ENCODE measurements at places on chromosomes 3 and 15.

GRCh38 chr15:86237111-86237500, 157.4 kb downstream of the AGBL1 start:
- DNase-seq, result no peak

DNA sequence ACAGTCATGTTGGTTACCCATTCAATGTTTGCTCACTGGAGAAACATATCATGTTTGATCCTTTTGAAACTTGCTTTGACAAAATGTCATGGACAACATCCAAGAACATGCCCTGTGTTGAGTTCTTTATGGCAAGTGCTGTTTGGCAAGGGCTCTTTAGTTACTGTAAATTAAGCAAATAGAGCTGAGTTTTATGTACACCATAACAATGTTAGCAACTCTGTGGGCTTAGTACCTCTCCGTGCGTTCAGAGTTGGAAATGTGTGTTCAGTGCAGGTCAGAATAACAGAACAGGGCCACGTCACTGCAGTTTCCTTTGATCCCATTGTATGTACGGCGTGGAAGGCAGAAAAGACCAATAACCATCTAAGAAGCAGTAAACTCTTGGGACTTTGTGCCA, 132.5 kb downstream of the MYRIP start:
- no peak for DNase-seq

GRCh38 chr3:151262871-151263525, 15.3 kb downstream of the P2RY14 start:
- no peak for DNase-seq

DNA sequence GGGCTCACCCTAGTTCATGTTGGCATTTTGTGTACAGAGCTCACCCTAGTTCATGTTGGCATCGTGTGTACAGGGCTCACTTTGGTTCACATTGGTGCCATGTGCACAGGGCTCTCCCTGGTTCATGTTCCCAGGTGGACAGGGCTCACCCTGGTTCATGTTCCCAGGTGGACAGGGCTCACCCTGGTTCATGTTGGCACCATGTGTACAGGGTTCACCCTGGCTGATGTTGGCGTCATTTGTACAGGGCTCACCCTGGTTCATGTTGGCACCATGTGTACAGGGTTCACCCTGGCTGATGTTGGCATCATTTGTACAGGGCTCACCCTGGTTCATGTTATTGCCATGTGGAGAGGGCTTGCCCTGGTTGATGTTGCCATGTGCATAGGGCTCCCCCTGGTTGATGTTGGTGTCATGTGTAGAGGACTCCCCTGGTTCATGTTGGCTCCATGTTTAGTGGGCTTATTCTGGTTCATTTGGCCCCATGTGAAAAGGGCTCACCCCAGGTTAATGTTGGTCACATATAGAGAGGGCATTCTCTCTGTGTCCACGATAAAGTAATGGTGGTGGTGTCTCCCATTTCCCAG, 31.7 kb upstream of the NR2C2 start:
- DNase-seq, result no peak

DNA sequence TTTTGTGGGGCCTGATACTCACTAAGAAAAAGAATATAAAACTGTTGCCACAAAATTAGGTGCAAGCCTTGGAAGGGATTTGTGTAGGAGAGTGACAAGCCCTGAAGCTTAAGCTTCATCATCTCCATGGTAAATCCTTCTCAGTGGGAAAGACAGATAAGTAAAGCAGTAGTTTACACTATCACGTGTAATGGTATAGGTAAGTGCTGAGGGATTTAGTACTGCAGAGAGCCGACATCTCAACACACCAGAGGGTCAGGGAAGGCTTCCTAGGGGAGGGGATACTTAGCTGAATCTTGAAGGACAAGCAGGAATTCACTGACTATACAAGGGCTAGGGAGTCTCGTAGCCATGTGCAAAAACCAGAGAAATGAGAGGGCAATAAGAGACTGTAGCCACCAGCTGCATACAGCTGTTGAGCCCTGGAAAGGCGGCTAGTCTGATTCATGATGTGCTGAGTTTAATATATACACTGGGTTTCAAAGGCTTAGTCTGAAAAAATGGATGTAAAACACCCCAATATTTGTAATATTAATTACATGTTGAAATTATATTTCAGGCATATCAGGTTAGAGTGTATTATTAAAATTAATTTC, 11.1 kb downstream of the SLC24A1 start:
- no peak for DNase-seq

GRCh38 chr3:65006300-65006739, 318.5 kb upstream of the ADAMTS9 start:
- DNase-seq, result no peak

- no peak for DNase-seq
Observed at GRCh38 chr15:73108676-73109075, 56.4 kb downstream of the NEO1 start.

GRCh38 chr3:14159426-14159825, 19.0 kb downstream of the XPC start:
- DNase-seq, result no peak

DNA sequence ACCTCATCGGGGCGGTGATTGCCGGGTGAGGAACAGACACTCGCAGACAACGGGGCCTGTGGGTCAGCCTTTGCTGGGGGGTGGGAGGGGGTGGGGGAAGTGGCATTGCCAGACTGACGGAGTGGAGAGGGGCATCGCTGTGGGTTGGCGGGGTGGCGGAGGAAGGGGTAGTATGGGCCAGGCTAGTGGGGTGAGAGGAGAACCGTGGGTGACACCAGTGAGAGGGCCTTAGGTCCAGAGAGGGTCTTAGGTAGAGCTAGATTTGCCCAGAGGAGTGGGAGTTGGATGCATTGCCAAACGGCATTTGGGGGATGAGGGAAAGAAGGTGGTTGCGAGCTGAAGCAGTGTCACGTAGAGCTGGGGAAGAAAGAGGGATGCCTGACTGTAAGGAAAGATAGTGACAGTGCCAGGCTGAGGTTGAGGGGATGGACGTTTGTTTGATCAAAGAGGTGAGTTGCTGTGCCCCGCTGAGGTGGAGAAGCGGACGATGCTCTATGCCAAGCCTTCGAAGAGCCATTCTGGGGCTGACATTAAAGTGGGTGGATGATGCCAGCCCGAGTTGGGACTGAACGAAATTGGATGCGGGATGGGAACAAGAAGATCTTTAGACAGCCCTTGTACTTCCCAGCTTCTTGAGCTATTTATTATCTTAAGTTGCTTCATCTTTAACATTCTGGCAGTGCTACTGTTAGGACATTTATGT, 572 bp downstream of the DNAJB11 start:
- no peak for DNase-seq

DNA sequence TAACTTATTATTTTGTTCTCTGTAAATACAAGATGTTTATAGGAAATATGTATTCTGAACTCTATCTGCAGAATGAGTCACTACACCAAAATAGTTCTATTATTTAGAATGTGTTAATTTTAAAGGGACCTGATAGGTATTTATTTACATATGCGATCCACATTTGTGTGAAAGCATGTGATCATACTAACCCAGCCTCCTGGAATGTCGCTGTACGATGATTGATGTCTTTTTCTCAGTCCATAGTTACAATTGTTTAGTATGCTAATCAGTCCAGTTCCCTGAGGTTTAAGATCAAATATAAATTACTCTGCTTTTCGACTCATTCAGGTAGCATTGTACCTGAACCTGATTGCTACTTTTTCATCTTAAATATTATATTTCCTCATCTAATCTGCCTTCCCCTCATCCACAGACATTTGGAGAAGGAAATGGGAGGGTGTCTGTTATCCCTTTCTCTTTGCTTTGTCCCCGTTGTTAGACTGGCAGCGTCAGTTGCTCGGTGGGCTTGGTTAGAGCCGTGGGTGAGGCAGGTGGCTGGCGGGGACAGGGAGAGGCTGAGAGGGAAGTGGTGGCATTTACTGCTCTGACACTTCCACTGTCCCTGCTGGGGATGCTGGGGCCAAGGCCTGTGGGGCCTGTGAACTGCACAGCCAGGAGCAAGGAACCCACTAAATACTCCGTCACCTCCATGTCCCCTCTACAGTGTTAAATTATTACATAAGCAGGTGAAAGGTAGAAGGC, 27.8 kb upstream of the NR2E3 start:
- no peak for DNase-seq

DNA sequence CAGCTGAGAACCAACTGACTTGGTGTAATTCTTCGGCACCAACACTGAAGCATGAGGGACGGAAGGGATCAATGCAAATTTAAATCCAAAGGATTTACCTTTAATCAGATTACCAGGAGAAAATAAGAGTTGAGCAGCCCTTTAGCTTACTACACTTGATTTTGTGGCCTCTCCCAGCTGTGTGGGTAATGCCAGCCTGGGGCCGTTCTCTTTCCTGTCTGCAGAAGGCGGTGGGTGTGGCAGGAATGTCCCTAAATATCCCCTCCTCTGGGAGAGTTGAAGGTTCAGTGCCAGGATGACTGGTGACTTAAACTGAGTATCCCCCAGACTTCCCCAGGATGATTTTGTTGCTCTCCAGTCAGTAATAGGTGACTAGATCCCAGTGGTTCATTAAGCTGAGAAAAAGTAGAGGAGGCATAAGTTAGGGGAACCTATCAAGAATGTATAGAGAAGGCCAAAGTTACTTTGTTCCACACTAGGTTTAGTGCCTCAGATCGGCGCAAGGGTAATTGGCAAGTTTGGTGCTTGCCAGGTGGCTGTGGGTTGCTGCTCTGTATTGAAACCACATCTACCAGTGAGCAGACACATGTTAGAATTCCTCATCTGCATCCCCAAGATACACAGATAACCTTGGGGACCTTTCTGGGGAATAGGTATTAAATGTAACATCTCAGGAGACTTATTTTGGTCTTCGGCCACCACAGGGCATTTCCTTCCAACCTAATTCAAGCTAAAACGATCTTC, 23.1 kb downstream of the MAPKBP1 start:
- no peak for DNase-seq

DNA sequence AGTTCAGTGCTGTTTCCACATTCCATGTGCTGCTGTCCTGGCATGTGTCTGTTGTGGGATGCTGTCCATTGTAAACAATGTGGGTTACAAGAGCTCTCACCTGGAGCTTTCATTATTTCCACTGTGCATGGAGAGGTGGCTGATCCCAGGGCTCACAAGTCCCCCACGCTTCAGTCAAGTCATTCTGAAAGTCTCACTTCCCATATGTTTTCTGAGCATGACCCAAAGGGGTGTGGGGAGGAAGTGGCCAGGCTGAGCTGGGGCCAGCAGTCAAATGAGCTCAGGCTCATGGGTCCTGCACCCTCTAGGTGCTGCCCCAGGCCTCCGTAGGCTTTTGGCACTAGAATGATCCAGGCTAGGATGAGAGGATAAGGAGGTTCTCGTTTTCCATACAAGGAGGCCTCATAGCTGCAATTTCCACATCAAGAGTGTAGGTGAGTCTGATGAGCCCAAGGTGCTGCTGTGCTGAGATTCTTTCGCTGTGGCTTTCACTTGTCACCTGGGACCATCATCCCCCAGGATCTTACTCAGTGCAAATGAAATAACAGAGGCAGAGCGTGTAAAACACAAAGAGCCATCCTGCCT, 22.0 kb downstream of the STARD5 start:
- DNase-seq, result no peak

GRCh38 chr15:101570241-101570640, 80.7 kb upstream of the PCSK6 start:
- DNase-seq, result no peak

- DNase-seq, result no peak
Observed at GRCh38 chr3:87358066-87358465, 81.7 kb upstream of the POU1F1 start.

DNA sequence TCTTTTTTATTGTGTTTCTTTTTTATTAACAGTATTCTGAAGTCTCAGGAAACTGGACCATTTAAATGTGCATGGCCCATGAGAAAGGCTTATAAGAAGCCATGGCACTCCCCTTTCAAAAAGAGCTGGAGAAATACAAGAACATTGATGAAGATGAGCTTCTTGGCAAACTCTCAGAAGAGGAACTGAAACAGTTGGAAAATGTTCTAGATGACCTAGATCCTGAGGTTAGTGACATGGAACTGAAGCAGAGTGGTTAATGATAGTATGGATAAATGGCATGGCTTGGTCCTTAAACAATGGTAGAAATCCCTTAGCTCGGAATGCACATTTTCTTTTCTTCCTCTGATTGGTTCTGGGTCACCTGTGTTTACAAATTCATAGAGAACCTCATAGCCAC, 14.9 kb downstream of the TMOD2 start:
- DNase-seq, result no peak

DNA sequence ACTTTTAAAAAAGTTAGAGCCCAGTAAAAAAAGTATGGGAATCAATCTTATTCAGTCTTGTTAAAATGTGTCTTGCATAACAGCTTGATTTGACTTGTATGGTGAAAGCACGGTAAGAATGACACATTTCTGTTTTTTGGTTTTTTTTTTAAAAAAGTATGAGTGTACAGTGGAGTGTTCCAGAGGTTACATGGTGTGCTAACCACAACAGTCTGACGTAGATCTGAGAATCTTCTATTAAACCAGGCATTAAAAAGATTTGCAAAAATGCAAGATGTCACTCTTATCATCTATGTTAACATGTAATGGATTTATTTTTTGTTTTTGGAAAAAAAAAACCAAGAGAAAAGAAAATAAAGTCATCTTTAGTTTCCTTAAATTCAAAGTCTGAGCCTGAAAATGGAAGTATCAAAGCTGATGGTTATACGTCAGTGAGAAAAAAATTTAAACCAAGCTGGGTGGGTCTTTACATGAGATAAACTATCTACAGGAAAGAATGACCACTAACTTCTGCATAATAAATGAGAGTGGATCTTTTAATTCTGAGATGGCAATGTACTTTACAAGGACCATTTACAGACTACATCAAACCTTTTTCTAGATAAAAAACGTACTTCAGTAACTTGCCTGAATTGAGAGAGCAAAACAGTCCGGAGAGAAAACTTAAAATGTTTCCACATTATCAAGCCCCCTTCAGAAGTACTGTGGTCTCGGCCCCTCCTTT, 1.6 kb downstream of the GABPB1 start:
- DNase-seq, result no peak

GRCh38 chr3:178060407-178060806, 475.8 kb upstream of the KCNMB2 start:
- no peak for DNase-seq

DNA sequence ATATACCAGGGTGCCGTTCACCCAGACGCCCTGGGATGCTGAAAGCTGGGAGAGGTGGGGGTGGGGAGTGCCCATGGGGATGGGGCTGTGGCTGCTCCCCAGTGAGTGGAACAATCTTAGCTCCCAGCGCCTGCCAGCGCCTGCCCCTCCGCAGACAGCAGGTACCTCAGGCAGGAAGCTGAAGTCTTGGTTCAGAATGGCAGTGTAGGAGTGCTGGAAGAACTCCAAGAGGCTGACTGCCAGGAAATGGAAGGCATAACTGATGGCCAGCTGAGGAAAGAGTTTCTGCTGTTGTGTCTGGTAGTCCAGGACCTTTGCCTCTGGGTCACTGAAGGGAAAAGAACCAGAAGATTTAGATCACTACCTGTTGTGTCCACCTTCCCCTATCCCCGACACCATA, 8.4 kb downstream of the ACOX2 start:
- no peak for DNase-seq

DNA sequence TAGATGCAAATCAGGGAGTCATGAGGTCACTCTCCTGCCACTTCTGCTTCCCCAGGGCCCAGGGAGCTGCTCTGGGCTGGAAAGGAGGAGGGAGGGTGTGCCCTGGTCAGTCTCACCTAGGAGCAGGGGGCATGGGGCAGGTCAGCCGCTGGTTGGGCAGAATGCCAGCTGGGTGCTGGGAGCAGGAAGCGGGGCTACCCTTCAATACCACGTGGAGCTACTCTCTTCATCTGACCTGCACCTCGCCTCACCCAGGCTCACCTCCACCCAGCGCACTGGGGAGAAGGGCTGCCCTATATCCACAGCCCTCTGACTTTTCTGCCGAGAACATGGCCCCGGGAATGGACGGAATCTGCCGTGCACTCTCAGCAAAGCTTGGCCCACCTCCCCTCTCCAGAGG, 15.1 kb downstream of the NTRK3 start:
- DNase-seq, result no peak

GRCh38 chr15:78093242-78094020, 1.1 kb downstream of the SH2D7 start:
- no peak for DNase-seq

GRCh38 chr15:100200287-100200880, 141.4 kb downstream of the ADAMTS17 start:
- DNase-seq, result no peak
